Lung (tissue), 17 donors: ENCODE measurements at places on chromosomes 4 and X. TPM values are rescaled to one million over a fixed set of nuclear protein-coding genes. Genes with fewer than 3 reads are reported as not detected.

GRCh38 chr4:144575181-144575580, 70.8 kb upstream of the HHIP start:
- DNase-seq, result peak; percentile 52
- H3K4me3 ChIP-seq, result no peak overlapping the region
- H3K27ac ChIP-seq, result no peak overlapping the region
- H3K4me1 ChIP-seq, result peaks cover 5% of the 10 kb centered on the region
- H3K36me3 ChIP-seq, result no peaks in the 10 kb centered on the region

DNA sequence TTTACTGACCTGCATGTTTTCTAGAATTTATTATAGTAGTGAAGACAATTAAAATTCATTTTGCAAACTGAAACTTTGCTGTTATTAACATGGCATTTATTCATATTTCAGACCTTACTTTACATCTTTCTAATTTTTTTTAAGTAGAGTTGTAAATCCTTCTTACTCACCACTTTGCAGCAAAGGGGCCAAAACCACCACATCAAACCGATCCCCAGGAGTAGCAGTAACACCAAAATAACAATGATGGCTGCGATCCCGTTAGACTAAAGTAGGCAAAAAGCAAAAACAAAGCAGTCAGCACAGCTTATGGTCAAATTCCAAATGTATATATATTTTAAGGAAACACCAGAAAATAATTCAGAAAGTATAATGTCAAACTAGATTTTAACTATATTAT, 64.7 kb downstream of the ANTXR2 start:
- DNase-seq, result no peak
- H3K4me3 ChIP-seq, result no peak overlapping the region
- no peaks in the 10 kb centered on the region for H3K4me1 ChIP-seq
- H3K27me3 ChIP-seq, result no peaks in the 10 kb centered on the region

DNA sequence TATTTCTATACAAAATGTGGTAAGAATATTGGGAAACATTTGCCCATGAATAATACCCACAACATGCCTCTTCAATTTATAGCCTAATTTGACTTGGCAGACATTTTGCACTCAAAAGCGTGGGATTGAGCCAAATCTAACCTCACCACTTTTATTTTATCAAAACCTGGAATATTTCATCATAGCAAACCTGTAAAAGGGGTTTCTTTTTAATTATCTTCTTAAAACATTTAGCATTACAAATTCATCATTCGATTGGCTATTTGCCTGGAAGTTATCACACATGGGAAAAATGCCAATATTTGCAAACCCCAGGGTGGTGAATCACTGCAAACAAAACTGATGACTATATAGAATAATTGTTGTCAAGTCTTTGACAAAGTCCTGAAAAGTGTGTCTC, 56.2 kb downstream of the VCX3B start:
- no peaks in the 10 kb centered on the region for H3K36me3 ChIP-seq
- no peak overlapping the region for H3K4me3 ChIP-seq
- peaks cover 15% of the 10 kb centered on the region for H3K27me3 ChIP-seq

GRCh38 chr4:133137571-133137970, 11.5 kb upstream of the PCDH10 start:
- no peak overlapping the region for H3K27ac ChIP-seq
- H3K4me1 ChIP-seq, result no peaks in the 10 kb centered on the region
- H3K27me3 ChIP-seq, result no peaks in the 10 kb centered on the region

DNA sequence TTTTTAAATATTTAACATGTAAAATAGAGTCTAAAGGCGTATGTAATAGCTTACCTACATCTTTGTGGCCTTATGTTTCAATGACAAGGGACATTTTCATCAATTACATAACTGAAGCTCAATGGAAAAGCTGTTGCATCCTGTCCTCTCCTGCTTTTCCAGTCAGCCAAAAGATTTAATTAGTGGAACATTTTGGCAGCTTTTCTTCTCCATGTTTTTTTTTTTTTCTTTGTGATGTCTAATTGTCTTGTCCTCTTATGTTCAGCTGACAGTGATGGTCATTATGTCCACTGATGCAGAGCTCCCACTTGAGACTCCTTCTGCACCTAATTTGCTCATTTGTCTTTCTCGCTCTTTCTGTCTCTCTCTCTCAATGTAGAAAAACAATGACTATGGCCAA, 422.2 kb downstream of the GABRG1 start:
- no peak overlapping the region for H3K4me3 ChIP-seq
- DNase-seq, result no peak
- no peak overlapping the region for H3K27ac ChIP-seq
- no peaks in the 10 kb centered on the region for H3K27me3 ChIP-seq

DNA sequence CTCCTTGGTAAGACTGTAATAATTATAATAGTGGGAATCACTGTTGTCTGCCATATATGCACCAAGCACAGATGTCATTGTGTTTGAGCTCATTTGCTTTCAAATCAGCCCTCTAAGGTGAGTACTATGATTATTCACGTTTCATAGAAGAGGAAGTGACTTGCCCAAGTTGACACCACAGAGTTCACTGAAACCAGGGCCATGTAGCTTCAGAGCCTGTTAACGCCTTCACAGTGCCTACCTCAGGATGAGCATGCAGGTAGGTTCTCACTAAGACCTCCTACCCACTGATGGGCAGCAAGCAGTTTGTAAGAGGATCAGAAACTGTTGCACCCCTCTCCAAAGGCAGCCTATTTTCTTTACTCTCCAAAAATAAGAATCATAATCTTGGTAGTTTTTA, 27.4 kb downstream of the TMPRSS11A start:
- no peak overlapping the region for H3K27ac ChIP-seq
- no peaks in the 10 kb centered on the region for H3K27me3 ChIP-seq
- DNase-seq, result no peak
- no peaks in the 10 kb centered on the region for H3K36me3 ChIP-seq
- H3K4me3 ChIP-seq, result no peak overlapping the region
- H3K4me1 ChIP-seq, result no peaks in the 10 kb centered on the region

- no peak overlapping the region for H3K27ac ChIP-seq
- no peak for DNase-seq
- no peaks in the 10 kb centered on the region for H3K36me3 ChIP-seq
- H3K4me1 ChIP-seq, result peaks cover 2% of the 10 kb centered on the region
Observed at GRCh38 chr4:42281324-42282020, 115.8 kb upstream of the SHISA3 start.

DNA sequence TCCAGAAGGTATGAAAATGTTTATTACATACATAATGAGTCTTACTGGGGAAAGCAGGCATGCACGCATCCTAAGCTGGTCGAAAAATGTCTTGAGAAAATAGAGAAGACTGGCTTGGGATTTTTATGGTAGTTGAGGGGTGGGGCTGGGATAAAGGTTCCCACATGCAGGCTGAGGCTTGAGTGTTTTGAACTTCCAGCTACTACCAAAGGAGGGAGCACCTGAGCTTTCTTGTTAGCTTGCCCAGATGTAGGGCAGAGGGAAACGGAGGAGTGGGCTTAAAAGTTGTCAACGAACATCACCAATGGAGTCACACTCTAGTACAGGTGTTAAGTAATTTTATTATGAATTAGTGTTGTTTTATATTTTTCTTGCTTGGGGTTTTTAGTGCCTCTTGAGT, 39.6 kb upstream of the SRPX start:
- H3K4me3 ChIP-seq, result no peak overlapping the region
- no peak overlapping the region for H3K27ac ChIP-seq
- H3K27me3 ChIP-seq, result no peaks in the 10 kb centered on the region
- H3K4me1 ChIP-seq, result no peaks in the 10 kb centered on the region

GRCh38 chrX:103918571-103919269, 43.7 kb upstream of the TMSB15B start:
- H3K27me3 ChIP-seq, result peaks cover 4% of the 10 kb centered on the region
- peak; percentile 78 for DNase-seq
- H3K4me3 ChIP-seq, result peak overlapping the region; percentile 52
- H3K4me1 ChIP-seq, result no peaks in the 10 kb centered on the region
- peak overlapping the region; percentile 57 for H3K27ac ChIP-seq

DNA sequence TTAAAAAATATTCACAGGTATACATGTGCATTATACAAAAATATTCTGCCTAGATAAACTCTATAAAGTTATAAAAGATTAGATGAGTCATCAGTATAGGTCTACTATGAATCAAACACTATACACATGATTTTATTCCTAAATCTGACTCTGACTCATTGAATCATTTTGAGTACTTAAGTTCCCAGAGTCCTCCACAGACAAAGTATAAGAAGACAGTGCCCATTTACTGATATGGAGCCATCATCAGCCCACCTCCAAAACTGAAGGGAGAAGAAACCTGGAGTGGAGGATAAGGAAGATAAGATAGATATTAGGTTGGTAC, 28.7 kb upstream of the ANTXR2 start:
- H3K36me3 ChIP-seq, result no peaks in the 10 kb centered on the region
- H3K4me3 ChIP-seq, result no peak overlapping the region
- no peaks in the 10 kb centered on the region for H3K4me1 ChIP-seq
- H3K27ac ChIP-seq, result no peak overlapping the region

- H3K36me3 ChIP-seq, result no peaks in the 10 kb centered on the region
- no peaks in the 10 kb centered on the region for H3K4me1 ChIP-seq
Observed at GRCh38 chr4:158527516-158527915, 5.8 kb downstream of the RXFP1 start.

DNA sequence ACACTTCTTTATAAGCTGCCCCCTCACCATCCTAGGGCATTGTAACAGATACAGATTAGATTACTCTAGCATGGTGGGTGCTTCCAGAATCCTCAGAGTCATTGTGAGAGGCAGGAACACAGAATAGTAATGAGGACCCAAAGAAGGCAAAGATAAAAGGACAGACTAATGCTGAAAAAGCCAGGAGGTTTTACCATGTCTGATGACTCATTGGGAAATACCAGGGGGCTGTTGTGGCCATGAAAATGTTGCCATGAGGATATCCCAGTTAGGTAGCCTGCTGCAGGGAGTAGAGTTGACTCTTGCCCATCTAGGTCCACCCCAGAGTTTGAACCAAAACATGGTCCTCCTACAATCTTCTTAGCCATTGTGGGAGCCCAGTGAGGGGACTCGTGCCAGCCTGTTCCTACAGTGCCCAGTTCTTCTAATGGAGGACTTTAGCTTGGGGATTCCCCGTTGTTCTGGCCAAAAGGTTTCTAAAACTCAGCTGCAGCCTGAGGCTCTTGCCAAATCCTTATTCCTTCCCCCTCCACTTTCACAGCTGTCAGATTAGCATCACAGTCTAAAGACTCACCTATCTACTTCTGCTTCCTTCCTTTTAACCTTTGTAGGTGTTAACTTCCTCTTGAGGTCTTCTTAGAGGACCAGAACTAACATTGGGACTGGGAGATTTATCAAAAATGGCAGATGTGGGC, 586.0 kb upstream of the AADAT start:
- no peaks in the 10 kb centered on the region for H3K27me3 ChIP-seq
- H3K36me3 ChIP-seq, result no peaks in the 10 kb centered on the region
- H3K4me1 ChIP-seq, result no peaks in the 10 kb centered on the region
- no peak overlapping the region for H3K4me3 ChIP-seq
- H3K27ac ChIP-seq, result no peak overlapping the region

- H3K4me3 ChIP-seq, result no peak overlapping the region
- DNase-seq, result no peak
- no peaks in the 10 kb centered on the region for H3K36me3 ChIP-seq
- H3K27ac ChIP-seq, result no peak overlapping the region
- peaks cover 3% of the 10 kb centered on the region for H3K4me1 ChIP-seq
Observed at GRCh38 chr4:88451205-88451604, 5.7 kb upstream of the HERC5 start.

GRCh38 chrX:31459361-31459760, 387.5 kb upstream of the FTHL17 start:
- H3K27me3 ChIP-seq, result peaks cover 3% of the 10 kb centered on the region
- no peak for DNase-seq
- no peak overlapping the region for H3K27ac ChIP-seq
- no peaks in the 10 kb centered on the region for H3K4me1 ChIP-seq
- H3K4me3 ChIP-seq, result no peak overlapping the region
- no peaks in the 10 kb centered on the region for H3K36me3 ChIP-seq

GRCh38 chrX:43840265-43840664, 42.0 kb downstream of the MAOB start:
- no peak for DNase-seq
- H3K4me3 ChIP-seq, result no peak overlapping the region
- no peaks in the 10 kb centered on the region for H3K4me1 ChIP-seq
- peaks cover 6% of the 10 kb centered on the region for H3K27me3 ChIP-seq

DNA sequence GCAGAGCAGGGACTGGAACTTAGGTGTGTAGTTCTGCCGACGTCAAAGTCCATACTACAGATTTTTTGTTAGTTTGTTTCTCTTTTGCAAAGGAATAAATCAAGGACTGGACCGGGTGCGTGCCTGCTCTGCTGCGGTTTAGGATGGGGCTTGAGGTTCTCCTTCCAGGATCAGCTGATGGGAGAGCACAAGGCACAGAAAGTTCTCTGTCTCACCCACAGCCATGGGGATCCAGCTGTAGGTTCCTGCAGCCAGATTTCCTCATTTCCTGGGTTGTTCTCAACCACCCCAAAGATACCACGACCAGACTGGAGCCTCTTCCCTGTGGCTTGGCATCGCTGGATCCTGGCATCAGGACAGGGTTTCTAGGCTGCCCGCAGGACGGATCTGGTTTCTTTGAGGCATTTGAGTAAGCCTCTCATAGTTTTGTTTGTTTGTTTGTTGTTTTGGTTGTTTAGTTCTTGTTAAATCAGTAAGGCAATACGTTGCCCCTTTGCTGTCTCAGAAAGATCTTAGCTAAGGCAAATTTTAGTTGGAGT, 789 bp upstream of the SRPX start:
- H3K36me3 ChIP-seq, result no peaks in the 10 kb centered on the region
- H3K4me1 ChIP-seq, result peaks cover 5% of the 10 kb centered on the region
- no peak for DNase-seq
- H3K27me3 ChIP-seq, result no peaks in the 10 kb centered on the region
- no peak overlapping the region for H3K4me3 ChIP-seq

- H3K4me3 ChIP-seq, result no peak overlapping the region
- DNase-seq, result no peak
- H3K36me3 ChIP-seq, result no peaks in the 10 kb centered on the region
- H3K27ac ChIP-seq, result no peak overlapping the region
- no peaks in the 10 kb centered on the region for H3K27me3 ChIP-seq
Observed at GRCh38 chr4:100938698-100939097, 408.6 kb downstream of the PPP3CA start.

DNA sequence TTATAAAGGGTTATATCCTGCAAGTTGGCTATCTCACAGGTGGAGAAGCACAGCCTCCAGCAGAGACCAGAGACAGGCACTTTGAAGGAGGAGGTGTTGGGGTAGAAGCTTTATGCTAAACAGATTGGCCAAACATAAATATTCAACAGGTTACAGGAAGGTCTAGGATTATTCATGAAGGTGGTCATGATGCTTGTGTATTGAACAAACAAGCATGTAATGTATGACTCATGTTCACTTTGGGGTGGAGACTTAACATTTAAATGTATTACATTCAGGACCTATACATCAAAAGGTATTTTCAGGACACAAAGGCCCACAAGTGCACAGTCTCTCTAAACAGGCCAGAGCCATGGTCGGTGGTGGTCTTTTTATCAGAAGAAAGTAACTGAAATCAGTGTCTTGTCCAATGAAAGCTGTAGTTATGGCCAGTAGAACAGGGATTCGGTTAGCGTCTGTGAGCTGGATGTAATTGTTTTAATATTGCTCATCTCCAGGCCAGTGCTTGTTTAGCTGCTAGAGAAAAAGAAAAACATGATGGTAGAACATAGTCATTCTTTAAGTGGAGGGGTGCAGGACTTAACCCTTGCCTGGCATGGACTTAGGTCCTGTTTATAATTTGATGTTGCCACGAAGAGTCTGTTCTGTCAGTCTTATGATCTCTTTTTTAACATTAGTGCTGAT, 555.2 kb upstream of the PCDH10 start:
- no peak overlapping the region for H3K27ac ChIP-seq
- DNase-seq, result no peak
- no peaks in the 10 kb centered on the region for H3K36me3 ChIP-seq
- H3K4me3 ChIP-seq, result no peak overlapping the region
- H3K27me3 ChIP-seq, result no peaks in the 10 kb centered on the region

The COL4A5 gene
- total RNA-seq, result 253 TPM

The TKTL1 gene
- total RNA-seq, result 0.18 TPM

The MAGEC2 gene
- not detected for total RNA-seq

The BMPR1B gene
- total RNA-seq, result 2.3 TPM

The TRIM60 gene
- not detected for total RNA-seq

The IL9R gene
- 0.54 TPM for total RNA-seq
